CD4-positive, alpha-beta T cell treated with Interleukin-15 for 4 hours (primary cell): ENCODE measurements at places on chromosomes 7 and 10.

DNA sequence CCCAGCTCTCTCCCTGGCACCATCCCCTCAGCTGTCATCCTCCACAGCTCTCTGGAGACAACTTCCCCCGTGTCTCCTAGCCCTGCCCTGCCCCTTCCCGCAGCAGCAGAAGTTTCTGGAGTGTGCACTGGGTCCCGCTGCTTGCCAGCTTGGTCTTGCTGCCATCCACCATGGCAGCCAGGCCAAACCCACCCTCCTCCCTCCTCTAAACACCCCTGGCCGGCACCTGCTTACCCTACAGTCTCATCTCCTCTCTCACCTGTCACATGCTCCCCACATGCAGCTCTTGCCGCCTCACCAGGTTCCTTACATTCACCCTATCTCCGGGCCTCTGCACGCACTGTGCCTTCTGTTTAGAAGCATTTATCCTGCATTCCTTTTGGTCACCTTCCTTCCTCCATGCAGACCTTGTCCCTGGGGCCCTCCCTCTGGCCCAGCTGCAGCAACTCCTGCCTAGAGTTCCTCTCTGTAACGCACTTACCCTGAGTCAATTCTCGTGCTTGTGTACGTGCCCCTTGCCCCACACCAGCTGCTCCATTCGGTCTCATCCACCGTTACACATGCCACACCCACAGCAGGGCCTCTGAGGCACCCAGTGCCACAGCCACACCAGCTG lies 93.9 kb upstream of the RET start:
- no peak for DNase-seq

GRCh38 chr7:45923290-45923689 lies 2.2 kb upstream of the IGFBP3 start:
- DNase-seq = peak; percentile 37

DNA sequence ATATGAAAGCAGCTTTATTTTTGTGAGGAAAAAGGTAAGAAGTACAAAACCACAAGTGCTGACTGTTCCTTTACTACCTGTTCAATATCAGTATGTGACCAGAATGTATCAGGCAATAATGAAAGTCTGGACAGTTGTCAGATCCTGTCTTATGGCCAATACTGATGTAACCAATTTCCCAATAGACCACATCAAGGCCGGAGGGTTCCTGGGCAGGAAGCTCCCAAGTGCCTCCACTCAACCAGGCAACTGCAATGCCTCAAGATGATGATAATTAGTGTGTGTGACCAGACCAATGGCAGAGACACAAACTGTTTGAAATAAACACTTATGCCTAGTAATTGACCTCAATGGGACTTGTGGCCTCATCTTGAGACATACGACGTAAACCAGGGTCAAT lies 149.4 kb upstream of the ASAH2 start:
- DNase-seq = no peak

- DNase-seq = no peak
Observed at GRCh38 chr10:35959252-35959651, 317.2 kb upstream of the FZD8 start.

- DNase-seq = no peak
Observed at GRCh38 chr10:106707657-106708056, 456.8 kb downstream of the SORCS1 start.

DNA sequence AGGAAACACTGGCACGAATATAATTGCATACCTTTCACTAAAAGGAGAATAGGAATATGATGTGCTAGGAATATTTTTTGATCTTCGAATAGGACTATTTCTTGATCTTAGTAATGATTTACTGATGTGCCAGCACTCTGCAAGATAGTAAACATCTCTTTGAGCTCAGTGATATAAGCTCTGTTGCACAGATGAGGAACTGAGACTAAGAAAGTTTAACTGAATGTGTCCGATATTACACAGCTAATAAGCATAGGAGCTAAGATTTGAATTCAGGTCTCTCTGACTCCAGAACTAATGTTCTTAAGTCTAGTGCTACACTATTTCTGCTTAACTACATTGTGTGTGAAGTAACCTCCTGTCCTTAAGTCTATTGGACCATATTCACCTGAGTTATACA lies 98.4 kb upstream of the PTPRZ1 start:
- DNase-seq = no peak

DNA sequence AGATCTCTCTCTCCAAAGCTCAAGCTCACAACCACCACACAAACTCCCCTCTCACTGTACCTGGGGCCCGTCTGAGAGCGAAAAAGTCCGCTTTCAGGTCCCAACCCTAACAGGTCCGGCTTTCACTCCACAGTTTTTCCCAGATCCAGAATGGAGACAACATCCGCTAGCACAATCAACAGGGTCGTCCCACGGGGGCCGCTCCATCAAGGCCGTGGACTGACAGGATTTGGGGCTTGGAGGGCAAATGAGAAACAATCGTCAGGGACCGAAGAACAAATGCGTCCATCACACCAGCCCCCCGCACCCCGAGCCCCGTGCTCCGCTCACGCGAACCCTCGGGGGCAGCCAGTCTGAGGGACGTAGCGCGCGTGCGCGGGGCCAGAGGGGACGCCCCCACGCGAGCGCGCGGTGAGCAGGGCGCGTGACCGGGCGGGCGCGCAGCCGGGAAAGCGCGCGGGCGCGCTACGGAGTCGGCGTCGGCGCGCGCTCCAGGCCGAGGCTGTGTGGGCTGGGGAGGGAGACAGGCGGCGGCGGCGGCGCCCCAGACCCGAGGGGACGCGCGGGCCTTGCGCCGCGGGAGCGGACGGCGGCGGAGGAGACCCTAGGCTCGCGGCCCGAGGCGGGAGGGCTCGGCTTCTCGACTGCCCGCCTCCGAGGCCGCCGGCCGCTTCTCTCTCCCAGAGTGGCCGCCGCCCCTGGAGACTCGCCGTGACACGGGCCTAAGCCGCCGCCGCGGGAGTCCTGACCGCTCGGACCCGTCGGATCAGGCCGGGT lies at the start of gene SLK:
SLK (plus strand) TSS at position 470 of the 777 bp plus-strand sequence. CDS start 606 bp downstream, outside the sequence.
- peak; percentile 81 for DNase-seq
